Activated T-cell treated with anti-CD3 and anti-CD28 coated beads, Interleukin-2, amount 50 U/mL, for 48 hours (primary cell): ENCODE measurements at places on chromosomes 6 and 20.
A peak's percentile ranks its signal among the peaks of the same experiment; 100 is the strongest.

DNA sequence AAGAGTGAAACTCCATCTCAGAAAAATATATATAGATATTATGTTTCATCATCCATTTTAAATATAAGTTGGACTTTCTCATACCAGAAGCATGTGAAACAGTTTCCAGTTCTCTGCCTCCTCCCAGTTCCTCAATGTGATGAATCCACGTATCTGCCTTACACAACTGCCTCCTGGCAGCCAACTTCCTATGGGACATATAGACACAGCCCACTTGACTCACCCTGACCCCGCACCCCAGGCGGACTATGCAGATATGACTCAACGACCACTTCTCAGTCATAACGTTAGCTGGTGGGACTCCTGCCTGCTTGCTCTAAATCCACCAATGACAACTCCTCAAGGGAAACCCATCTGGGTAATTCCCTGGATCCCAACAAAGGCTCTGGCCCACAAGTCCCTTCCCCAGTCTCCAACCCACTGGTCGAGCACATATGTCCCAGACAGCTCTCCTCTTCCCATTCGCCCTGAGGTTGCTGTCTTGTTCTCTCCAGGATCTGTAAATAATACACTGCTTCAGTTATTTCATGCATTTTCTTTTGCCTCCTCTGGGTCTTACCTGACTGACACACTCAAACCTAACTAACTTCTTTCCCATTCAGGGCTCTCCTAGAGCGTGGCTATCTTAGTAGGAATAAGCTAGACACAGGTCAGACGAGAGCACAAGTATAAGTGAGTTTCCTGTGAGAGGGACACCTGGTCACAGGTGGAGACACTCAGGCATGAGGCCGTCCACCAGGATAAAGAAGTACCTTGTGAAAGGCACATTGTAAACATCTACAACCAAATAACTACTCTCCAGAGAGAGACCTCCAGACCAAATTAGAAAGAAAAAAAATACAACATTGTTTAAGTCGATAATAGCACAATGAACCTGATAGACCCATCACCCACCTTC, 548.5 kb downstream of the CD83 start:
- DNase-seq = peak; percentile 77

DNA sequence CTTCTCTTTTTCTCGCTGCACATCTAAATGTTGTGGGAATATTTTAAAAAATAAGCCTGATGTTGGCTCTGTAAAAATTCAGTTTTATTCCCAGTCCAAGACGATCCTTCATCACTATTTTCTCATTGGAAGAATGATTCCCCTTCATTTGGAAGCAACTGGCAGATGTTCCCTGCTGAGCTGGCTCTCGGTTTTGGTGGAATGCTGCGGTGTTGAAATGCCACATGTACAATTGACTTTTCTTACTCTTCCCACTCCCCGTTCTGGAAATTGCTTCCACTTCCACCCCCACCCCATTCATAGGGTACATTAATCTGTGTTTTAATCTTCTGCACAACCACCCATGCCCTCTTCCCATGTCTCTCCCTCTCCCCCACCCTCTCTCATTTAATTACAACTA, 496.3 kb upstream of the MAP3K7 start:
- no peak for DNase-seq

- no peak for DNase-seq
These were observed 42.3 kb downstream of the UNC5CL start for GRCh38 chr6:40996591-40997233.

DNA sequence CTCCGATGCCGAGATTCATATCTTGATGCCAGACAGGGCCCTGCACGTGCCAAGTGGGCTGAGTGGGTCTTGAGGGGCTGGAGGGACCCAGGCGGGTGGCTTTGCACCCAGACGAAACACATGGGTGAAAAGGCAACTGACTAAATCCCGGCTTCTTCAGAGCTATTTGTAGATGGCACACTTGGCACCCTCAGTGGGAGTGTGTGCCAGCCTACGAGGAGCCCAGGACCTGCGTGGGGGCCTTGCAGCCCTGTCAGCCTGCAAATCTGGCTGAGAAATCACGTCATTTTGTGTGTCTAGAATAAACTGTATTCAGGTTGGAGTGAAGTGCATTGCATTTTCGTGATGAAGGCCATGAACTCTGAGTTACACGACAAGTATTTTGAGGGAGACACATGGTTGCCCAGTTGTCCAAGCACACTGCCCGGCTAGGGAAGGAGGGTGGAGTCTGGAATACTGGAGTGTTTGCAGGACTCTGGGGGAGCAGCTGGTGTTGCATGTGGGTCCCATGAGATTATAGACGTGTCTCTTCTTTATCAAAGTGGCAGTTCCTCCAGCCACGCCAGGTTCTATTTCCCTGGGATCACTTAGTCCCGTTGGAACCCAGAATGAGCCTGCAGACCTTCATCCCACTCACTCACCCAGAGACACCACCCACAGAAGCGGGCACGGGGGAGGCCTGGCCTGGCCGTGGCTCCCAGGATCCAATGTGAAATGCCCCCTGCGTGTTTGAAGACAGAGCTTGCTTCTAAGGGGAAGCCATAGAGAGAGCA, 60.2 kb downstream of the DLL1 start:
- no peak for DNase-seq

DNA sequence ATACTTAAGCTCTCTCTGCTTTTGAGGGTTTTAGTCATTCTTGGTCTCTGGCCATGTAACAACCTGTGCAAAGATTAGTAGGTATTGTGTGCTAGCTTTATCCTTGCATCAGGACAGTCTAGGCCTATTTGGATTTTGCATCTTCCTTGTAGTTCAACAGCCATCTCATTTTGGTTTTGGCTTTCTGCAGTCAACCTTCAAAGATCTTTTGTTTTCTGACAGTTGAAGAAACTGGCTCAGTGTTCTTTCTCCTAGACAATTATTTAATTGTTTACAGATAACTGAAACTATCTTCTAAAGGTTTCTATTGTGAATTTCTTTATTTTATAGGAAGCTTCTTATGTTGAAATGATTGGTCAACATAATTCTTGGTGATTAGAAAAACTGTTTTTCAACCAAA, 307.5 kb downstream of the CDKAL1 start:
- DNase-seq = no peak

GRCh38 chr20:63223121-63223825, 7.3 kb upstream of the YTHDF1 start:
- DNase-seq = peak; percentile 58

DNA sequence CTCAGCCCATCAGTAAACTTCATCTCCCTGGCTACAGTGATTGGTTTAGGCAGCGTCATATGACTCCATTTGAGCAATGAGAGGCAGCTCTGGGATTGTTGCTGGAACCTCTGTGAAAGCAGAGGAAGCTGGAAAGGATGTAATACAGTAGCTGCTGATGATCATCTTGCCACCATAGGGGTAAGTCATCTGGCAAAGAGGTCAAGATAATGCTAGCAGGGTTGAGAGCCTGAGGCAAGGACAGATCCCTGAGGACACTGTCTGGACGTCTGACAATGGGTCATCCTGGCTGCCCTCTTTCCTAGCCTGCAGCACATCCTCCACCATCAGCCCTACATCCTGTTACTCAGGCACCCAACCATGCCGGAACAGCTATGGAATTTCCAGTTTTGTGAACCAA, 25.5 kb upstream of the FKBP1A start:
- no peak for DNase-seq

DNA sequence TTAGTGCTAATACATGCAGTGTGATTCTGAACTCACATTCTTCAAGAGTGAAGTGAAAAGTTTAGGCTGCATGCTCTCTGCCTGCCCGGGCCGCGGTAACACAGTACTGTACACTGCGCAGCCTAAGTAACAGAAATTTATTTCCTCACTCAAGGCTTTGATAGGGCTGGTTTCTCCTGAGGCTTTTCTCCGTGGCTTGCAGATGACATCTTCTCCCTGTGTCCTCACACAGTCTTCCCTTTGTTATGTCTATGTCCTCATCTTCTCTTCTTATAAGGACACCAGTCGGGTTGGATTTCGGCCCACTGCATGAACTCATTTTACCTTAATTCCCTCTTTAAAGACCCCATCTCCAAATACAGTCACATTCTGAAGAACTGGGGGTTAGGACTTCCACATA, 51.1 kb upstream of the TMEM170B start:
- no peak for DNase-seq

DNA sequence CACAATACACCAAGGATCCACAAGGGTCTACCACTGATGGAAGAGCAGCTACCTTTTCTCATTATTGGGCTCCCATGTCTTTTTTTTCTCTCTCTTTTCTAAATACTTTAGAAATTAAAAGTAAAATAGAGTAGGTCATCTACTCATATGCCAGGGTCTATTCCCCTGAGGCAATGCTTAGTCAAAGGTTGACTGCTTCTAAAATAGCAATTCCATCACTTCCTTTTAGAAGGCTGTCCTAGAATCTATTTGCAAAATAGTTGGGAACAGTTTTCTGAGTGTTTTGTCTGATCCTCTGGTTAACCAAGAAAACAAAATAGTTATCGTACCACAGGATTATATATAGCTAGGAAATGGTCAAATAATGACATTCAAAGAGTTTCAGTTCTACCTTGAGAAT, 174.1 kb downstream of the COL21A1 start:
- DNase-seq = no peak

DNA sequence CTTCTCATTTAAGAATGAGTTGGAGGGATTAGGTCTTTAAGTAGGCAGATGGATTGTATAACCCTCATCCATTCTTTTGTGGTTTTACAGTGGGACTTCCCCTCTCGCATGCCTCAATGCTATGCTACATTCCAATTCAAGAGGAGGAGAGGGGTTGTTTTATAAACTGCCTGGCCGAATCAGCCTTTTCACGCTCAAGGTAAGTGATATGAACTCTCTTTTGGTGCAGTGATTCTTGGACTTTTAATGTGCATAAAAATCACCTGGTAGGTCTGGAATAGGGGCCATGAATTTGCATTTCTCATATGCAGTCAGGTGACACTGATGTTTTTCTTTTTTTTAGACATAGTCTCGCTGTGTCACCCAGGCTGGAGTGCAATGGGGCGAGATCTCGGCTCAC, 10.8 kb downstream of the ASXL1 start:
- DNase-seq = no peak

- no peak for DNase-seq
These were observed 99.2 kb downstream of the QKI start for GRCh38 chr6:163513570-163514166.

GRCh38 chr6:63099772-63100459, 111.4 kb upstream of the FKBP1C start:
- DNase-seq = no peak

- no peak for DNase-seq
These were observed 171.7 kb upstream of the MAN1A1 start for GRCh38 chr6:119521251-119521650.

- no peak for DNase-seq
These were observed at the start of gene AFDN for GRCh38 chr6:167826896-167827582. AFDN (plus strand) TSS chr6:167826911; CDS start chr6:167827133, 222 bp downstream.

GRCh38 chr20:24895898-24896658, 53.0 kb upstream of the CST7 start:
- no peak for DNase-seq

- DNase-seq = no peak
These were observed 181.2 kb downstream of the ISM1 start for GRCh38 chr20:13402171-13402760.

- DNase-seq = no peak
These were observed 65.3 kb downstream of the RAMACL start for GRCh38 chr6:166520905-166521834.

- DNase-seq = no peak
These were observed 298.3 kb upstream of the SASH1 start for GRCh38 chr6:148044261-148044751.

- DNase-seq = no peak
These were observed 46.2 kb upstream of the GGTLC1 start for GRCh38 chr20:24034820-24035219.

- DNase-seq = no peak
These were observed 20.0 kb upstream of the IL22RA2 start for GRCh38 chr6:137193256-137194070.

DNA sequence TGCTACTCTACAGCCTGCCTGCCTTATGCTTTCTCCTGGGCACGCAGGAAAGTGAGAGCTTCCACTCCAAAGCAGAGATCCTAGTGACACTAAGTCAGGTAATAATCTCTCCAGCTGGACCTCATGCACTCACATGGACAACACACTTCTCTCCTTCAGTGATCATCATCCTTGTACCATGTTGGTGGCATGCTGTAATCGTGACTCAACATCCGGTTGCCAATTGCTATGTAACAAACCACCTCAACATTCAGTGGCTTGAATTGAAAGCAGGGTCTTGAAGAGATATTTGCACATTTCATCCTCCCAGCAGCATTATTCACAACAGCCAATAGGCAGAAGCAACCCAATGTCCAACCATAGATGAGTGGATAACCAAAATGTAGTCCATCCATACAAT, 40.3 kb upstream of the PPP1R3G start:
- no peak for DNase-seq

GRCh38 chr6:56821005-56821432, 133.9 kb upstream of the BEND6 start:
- DNase-seq = no peak

GRCh38 chr6:76885861-76886301, 577.4 kb downstream of the HTR1B start:
- no peak for DNase-seq

GRCh38 chr6:144332177-144332576, 47.0 kb downstream of the UTRN start:
- no peak for DNase-seq

GRCh38 chr6:100685747-100686146, 195.4 kb downstream of the ASCC3 start:
- no peak for DNase-seq

- DNase-seq = no peak
These were observed 772.8 kb upstream of the GJE1 start for GRCh38 chr6:141359953-141360352.

DNA sequence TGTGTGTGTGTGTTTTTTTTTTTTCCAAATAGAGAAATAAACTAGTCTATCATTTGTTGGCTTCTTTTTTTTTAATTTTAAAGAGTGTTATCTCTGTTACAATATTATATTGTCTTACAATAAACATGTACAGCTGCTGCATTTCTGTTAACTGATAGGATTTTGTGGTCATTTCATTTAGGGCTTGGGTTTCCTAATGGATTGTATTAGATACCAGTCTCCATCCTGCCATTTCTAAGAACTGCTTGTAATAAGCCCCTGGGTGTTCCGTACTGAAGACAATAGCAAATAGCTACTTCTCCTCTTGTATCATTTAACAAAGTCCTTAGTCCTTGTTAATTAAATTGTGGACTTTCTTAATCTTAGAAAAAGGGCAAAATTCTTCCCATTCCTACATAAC, 45.7 kb downstream of the SOBP start:
- no peak for DNase-seq

DNA sequence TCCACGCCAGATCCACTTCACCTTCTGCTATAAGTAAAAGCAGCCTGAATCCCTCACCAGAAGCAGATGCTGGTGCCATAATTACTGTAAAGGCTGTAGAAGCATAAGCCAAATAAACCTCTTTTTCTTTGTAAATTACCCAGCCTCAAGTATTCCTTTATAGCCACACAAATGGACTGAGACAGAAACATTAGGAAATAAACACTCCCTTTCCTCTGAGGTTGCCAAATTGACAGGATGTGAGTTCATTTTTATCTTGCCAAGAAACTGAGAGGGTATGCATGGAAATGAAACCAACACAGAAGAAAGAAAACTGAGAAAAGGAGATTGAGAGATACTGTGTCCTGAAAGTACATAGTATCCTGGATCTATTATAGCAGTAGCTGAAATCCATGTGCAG, 481.2 kb downstream of the HAO1 start:
- no peak for DNase-seq
